Vagina (tissue), 2 donors: ENCODE measurements at places on chromosomes 7 and 10.

DNA sequence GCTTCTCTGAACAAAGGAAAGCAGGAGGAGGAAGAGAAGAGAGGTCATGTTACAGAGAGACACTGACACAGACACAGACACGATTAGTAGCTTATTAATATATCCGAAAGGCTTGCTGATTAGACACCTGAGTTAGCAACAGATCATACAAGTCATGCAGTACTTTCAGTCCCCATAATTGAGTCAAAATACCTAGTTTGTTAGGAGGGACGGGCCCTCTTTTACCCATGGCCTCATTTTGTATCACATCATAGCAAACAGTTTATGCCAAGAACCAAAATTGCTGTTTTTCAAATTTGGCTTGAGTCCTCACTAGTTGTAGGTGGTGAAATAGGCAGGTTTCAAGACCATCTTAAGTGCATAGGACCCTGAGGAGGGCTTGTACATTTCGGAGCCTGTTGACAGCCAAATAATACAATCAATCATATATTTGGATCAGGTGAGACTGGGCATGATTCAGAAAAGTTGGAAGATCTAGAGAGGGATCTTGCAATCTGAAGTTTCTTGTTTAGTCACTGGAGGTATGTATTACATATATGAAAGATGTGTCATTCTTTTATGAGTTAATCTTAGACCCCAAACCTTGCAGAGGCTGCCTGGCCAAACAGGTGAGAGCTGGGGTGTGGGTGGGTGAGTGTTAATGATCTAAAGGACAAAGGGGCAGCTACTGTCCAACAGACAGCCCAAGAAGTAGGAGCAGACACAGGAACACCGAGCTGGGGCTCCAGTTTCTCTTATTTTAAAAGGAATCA, 65.4 kb downstream of the PRPF18 start:
- no peak for DNase-seq

- DNase-seq, result no peak
Observed at GRCh38 chr7:113918946-113919345, at the start of gene PPP1R3A. PPP1R3A (minus strand) TSS chr7:113919009; CDS start chr7:113918996, 13 bp downstream.

GRCh38 chr10:28883741-28884423, 206.6 kb downstream of the BAMBI start:
- DNase-seq, result no peak

DNA sequence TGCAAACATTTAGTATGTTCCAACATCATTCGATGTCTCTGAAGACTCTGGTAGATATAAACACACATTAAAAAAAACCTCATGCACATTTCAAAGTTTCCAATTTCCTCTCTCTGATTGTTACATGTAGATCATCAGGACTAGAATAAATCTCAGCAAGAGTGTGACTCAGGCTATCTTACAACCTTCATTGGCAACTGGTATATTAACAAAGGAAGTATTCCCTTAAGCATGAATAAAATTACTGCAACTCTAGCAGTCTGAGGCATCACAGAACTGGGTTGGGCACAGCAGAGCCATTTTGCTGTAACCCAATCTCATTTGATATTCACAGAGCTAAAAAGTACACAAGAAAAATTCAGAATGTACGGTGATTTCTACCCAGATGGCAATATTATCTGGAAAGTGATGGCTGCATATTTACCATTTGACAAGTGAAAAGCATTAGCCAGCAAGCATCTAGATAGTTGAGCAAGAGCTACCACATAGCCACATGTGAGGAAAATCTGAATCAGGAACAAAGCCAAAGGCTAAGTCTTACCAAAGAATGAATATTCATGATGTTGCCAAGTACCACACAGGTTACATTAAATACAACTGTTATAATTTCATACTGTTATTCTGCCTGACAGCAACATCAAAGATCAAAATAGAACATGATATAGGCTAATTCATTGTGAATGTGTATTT, 232.2 kb downstream of the CRPPA start:
- no peak for DNase-seq

- no peak for DNase-seq
Observed at GRCh38 chr7:4612237-4612636, 69.9 kb upstream of the FOXK1 start.

DNA sequence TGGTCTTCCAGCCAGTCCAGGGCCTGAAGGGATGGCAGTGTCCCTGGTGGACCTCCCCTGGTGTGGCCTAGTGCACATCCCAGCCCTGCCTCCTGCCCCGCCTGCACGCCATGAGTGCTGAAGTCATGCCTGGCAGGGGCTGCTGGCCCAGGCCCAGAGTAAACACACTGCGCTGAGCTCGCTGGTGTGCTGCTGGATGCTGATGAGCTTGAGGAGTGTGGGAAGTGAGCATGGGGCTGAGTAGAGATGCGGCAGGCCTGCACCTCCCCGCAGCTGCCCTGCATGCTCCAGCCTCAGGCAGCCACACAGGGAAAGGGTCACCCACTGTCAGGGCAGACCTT, 43.2 kb downstream of the HTRA1 start:
- no peak for DNase-seq

DNA sequence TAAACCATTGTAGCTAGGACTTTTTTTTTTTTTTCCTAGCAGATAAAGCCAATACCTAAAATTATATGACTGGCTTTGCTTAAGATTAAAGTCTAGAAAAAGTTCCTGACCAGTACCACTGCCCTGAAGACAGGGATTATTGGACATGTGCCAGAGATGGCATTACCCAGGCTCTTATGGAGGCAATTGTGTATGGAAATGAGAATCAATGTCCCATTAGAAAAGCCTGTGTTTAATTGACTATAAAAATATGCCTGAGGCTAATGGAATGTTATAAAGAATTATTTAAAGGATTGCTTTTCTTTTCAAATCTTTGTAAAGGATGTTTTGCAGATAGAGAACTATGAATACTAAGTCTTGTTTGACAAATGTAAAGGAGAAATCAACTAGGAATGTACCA, 196.7 kb downstream of the ANK3 start:
- DNase-seq, result no peak

DNA sequence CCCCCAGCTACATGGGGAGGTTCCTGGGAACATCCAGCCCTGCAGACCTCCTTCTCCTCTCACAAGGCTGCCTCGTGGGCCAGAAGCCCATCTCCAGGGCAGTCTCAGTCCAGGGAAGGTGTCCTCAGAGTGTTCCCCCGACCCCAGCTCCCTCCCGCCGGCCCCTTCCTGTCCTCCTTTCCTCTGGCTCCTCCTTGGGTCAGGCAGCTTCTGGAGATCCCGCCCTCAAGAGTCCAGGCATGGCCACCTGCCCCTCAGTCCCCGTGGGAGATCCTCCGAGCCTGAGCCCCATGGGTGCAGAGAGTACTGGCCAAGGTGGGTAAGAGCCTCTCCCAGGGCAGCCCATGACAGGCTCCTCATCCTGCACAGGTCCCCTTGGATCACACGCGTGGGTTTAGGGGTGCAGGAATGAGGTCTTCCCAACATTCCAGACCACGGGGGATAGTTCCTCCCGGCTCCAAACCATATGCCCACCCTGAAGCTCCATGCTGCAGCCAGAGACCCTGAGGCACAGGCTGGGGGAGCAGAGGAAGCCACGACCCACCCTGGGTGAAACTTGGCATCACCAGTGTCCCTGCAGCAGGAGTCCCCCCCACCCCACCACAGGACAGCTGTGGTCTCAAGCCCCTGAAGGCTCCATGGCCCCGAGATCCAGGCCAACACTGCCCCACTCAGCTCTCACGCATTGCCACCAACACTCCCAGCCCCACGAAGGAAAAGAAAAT, 65.5 kb downstream of the OAT start:
- no peak for DNase-seq

DNA sequence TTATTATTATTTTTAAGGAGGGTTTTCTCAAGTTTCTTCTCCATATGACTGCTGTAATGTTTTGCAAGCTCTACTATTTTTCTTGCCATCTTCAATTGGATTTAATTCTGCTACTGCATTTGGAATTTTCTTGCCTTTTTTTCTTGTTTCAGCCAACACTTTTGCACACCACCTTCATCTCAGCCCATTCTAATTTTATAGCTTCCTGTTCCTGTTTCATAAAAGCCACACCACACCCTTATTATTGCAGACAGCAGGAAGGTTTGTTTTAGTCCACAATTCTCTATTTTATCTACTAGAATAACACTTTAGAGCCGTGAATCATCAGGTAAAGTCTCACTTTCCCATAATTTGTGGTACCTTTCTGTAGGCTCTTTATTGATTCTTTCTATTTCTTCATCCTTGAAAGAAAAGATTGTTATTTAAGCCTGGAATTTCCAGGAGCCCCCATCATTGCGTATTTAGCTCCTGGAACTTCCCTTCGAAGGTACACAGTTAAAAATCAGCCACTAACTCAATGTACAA, 209.3 kb upstream of the TBX20 start:
- no peak for DNase-seq

GRCh38 chr7:102432442-102433218, 745 bp upstream of the ORAI2 start:
- DNase-seq, result no peak
